ENCODE measurements at places on chromosomes 6 and 20. TPM values are rescaled to one million over a fixed set of nuclear protein-coding genes. Genes with fewer than 3 reads are reported as not detected.

GRCh38 chr6:132666118-132666517 lies 7.1 kb upstream of the TAAR1 start:
- DNase-seq: no peak

- no peak for DNase-seq
Observed at GRCh38 chr20:57928181-57928967, 218.6 kb upstream of the PMEPA1 start.

DNA sequence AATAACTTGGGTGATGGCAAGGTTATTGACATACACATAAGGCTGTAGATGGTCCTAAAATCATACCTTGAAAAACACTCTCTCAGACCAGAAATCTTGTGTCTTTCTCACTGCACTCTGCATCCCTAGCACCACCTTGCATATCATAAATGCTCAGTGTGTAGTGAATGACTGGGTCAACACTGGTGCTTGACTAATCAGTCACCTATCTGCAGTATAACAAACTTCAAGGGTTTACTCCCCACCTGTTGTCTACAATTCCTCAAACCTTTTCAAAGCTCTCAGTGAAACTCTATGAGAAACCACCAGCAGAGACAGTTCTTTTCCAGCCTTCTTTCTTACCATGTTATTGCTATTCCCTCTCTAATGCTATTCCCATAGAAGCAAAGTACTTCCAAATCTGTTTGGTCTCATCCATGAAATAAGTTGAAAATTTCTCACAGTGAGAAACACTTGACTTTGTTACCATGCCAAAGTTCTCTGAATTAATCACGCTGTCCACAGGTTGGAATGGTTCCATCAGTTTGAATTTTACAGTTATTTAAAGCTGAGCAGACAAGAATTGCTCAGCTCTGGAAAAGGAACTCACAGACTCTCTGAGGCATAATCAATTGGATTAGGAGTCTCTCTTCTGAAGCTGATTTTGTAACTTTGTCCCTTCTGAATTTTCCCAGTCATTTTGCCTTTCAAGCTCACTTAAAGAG lies 104.8 kb upstream of the EYA4 start:
- no peak for DNase-seq

DNA sequence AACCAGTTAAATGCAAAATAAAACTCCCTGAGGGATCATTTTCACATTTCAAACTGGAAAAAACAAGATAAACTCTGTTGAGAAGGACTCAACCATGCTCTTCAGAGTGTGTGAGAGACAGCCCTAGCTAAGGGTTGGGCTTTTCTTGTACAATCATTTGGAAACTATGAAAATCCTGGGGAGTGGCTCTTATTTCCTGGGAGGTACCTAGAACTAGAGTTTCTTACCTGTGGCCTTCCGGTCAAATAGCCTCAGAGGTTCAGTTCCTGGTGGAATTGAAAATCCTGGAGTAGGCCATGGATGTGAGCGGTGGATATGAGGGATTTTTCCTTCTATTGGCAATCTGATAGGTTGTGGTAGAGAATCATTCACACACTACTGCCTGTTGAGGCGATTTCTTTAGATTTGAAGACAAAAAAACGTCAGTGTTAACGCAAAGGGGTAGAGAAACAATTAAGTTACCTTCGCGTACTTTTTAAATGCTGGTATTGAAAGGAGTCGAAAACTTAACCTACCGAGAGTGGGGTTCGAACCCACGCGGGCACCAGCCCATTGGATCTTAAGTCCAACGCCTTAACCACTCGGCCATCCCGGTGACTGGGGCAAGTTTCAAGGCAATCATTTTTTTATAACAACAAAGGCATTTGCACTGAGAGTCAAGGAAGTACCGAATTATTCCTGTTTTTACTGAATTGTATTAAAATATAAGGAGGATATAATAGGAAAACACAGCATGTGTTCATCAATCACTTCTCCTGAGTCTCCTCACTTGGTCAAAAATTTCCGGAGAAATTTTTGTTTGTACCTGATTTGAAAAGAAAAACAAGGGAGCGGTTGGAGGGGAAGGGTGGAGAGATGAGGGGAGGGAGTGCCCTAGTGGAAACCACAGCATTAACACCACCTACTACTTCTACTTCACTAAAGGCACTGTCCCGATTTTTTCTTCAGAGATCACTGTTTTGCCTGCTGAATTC lies 191.3 kb downstream of the OR2B2 start:
- DNase-seq: no peak

DNA sequence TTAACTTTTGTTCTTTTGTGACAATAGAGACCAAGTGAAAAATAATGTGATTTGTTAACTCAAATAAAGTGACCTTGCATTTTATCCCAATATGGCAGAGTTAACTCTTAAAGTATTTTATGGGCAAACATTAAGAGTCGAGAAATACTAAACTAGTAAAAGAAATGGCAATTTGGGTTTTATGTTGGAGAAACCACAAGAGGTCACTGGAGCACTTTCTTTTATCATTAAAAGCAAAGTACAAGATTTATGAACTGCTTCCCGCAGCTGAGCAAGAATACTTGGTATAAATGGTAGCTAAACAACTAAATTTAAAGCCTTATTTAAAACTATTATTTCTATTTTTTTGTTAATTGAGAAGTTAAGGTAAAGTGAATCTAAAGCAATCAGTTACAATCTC lies 33.5 kb upstream of the MCM9 start:
- DNase-seq: no peak

DNA sequence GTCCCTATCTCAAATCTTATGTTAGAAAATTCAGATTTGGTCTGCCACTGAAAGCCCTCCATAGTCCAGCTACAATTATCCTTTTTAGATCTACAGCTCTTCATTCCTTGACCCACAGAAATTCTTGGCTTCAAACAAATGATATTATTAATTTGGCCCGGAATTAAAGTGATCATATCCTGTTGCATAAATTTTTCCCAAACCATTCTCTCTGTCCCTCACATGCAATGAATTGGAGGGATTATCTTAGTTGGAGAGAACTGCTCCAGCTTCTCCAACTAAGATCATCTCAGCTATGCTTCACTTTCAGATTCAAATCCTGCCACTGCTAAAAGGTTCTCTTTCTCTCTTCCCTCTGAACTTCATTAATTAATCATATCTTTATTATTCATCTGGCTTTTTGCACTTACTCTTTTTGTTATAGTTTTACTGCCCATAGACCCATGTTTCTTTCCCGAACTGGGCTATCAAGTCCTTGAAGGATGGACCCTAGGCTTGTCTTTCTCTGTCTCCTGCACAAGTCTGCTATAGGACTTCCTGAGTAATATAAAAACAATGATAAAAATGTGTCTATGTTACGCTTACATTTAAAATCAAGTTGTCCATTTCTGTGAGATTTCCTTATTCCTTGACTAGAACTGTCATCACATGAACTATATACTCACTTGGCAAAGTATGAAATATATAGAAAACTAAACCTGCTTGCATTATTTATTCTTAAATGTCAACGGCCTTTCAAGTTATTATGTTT lies 493.9 kb upstream of the MARCKS start:
- DNase-seq: no peak

- no peak for DNase-seq
Observed at GRCh38 chr6:135280375-135281136, 99.4 kb downstream of the MYB start.

DNA sequence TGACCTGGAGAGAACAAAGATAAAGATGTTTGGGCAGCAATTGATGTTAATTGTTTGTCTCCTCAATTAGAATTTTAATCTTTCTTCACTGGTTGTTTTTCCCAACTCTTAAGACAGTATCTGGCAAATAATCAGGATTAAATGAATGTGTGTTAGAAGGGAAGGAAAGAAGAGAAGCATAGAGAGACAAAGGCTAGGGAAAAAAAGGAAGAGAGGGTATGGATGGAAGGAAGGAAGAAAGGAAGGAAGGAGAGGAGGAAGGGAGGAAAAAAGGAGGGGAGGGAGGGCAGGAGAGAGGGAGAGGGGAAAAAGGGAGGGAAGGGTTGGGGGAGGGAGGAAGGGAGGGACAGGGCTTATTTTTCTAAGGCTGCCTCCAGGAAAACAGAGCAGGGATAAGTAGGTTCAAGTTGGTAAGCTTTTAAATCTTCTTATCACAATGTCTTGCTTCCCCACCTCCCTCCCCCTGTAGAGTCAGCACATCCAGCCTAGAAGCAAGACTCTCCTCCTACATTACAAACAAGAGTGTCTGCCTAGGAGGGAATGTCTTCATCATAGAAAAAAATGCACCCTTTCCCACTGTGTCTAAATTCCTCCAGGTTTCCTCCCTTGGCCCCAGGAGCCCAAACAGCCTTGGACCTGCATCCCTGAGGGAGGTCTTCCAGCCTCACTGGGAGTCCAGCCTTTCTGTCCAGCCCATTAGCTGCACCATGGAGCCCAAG lies 447.8 kb upstream of the JARID2 start:
- DNase-seq: no peak

DNA sequence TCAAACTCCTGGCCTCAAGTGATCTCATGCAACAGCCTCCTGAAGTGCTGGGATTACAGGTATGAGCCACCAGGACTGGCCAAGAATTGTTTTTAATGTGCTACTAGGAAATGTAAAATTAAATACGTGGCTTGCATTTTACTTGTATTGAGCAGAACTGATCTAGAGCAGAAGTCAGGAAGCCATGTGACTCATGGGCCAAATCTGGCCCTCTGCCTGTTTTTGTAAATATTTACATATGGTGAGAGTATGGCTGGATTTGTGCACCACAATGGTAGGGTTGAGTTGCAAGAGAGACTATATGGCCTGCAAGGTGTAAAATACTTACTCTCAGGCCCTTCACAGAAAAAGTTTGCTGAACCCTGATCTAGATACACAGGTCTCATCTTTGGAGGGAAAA lies 75.8 kb downstream of the LAMP5 start:
- no peak for DNase-seq

GRCh38 chr6:39804466-39805065 lies 12.4 kb downstream of the DAAM2 start:
- no peak for DNase-seq

- DNase-seq: no peak
Observed at GRCh38 chr20:48568520-48568919, 259.3 kb downstream of the PREX1 start.

- DNase-seq: no peak
Observed at GRCh38 chr6:4687989-4688947, 87.9 kb upstream of the CDYL start.

GRCh38 chr6:142395768-142396231 lies 94.0 kb downstream of the ADGRG6 start:
- DNase-seq: peak; percentile 37

DNA sequence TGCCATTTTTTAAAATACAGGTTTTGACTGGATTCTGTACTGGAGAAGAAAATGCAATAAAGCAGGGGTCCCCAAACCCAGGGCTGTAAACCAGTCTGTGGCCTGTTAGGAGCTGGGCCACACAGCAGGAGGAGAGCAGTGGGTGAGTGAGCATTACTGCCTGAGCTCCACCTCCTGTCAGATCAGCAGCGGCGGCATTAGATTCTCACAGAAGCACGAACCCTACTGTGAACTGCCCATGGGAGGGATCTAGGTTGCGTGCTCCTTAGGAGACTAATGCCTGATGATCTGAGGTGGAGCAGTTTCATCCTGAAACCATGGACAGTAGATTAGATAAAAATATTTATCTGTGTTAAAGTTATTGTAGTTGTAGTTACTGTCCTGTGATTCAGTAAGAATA lies 21.1 kb upstream of the FBXO9 start:
- DNase-seq: no peak

GRCh38 chr6:40788661-40789655 lies 201.8 kb upstream of the LRFN2 start:
- DNase-seq: peak; percentile 71

GRCh38 chr6:1364791-1365190 lies 24.6 kb upstream of the FOXF2 start:
- DNase-seq: no peak

DNA sequence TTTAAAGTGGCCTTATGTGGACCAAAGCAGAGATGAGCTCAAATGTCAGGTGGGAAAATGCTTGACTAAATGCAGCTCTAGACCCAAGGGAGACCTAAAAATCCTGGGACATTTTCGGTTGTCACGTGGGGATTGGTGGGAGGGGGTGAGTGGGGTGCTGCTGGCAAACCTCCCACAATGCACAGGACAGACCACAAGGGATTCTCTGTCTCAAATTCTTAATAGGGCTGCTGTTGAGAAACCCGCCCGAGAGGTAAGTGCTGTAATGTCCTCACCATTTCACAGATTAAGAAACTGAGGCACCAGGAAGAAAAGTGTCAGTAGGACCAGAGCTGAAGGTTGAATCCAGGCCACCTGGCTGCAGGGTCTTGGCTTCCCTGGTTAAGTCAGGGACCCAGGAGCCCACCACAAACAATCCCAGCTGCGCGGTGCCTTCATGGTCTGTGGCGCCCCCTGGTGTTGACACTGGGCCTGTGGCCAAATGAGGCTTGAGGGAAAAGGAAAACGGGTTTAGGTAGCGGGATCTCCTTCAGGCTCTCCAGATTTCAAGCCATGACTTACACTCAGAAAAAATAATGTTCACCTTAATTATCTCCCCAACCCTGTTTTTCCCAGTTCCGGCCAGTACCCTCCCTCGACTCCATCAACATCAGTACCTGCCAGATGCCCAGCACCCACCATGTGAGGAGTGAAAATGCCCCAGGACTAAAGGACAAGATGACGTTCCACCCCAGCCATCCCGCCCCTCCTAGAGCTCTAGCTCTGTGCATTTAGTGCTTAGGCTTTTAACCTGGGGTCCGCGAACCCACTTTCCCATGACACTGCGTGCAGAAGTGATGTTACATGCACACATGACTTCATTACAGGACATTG lies 7.2 kb downstream of the HLA-G start:
- DNase-seq: peak; percentile 62

DNA sequence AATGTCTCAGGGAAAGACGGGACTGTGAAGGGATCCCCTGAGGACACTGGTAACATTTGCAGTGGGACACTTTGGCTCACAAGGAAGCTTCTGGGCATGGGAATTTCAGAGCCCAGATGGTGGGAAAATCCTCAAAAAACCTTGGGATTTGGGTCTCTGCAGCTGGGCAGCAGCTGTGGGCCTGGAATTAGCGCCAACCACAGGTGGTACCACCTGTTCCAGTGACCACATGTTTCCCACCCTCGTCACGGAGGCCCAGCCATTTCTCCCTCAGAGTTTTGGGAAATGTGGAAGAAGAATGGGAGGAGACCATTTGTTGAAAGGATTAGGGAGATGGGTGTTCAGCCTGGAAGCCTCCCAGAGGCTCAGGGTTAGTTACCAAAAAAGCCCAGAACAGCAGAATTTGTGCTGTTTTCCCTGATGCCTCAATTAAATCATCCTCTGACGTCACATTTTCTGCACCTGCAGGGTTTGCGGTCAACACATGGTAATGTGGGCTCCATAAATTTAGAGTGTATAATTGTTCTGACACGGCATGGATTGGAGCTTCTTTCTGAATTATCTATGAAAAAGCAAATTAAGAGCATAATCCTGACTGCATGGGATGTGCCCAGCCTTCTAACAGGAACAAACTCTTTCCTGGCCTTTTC lies 34.4 kb downstream of the EDN3 start:
- DNase-seq: no peak

DNA sequence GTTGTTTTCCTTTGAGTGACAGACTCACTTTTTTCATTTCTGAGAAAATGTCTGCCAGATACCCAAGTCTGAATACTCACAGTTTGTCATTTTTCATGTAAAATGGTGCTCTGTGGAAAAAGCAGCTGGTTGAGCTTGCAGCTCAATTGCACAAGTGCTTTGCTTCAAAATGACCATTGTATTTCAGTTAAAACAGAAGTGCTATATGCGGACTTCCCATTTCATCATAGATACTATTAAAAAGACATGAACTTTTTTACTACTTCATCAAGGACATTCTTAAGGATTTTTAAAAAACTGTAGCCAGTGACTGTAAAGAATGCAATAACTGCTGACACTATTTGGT lies 61.5 kb downstream of the KCNS1 start:
- DNase-seq: no peak

- no peak for DNase-seq
Observed at GRCh38 chr20:32806356-32806755, 13.4 kb upstream of the MAPRE1 start.

The ZGPAT gene
- 38.6 TPM for total RNA-seq

The MAPK13 gene
- total RNA-seq: 43.5 TPM

The ECHDC1 gene
- total RNA-seq: 44.0 TPM
